Adipocyte (in vitro differentiated cells): ENCODE measurements at places on chromosomes 3 and 15.

DNA sequence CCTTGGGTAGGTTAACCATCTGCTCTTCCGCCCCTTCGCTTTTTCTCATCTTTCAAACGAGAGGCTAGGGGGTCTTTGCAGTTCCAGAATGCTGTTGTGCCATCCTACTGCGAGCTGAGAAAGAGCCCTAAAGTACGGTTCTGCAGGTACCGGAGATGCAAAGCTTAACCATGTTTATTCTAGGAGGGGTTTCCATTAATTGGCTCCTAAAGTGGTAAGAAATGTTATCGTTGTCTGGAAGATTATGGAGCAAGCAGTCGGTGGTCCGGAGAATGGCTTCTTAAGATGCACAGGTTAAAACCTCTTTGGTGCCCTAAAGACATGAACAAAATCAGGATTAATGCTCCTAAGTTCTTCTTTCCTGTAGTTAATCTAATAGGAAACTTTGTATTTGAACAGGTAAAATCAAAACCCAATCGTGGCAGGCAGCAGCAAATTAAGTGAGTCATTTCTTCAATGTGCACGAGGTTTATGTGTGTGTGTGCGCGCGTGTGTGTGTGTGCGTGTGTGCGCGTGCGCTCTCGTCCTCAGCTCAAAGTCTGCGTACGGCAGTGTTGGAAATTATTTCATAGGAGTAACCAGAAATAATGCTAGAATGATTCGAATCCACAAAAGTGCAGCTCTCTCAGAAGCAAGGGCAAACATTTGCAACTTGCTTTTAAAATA is 772 bp downstream of the FAM81A start:
- no peak for DNase-seq

DNA sequence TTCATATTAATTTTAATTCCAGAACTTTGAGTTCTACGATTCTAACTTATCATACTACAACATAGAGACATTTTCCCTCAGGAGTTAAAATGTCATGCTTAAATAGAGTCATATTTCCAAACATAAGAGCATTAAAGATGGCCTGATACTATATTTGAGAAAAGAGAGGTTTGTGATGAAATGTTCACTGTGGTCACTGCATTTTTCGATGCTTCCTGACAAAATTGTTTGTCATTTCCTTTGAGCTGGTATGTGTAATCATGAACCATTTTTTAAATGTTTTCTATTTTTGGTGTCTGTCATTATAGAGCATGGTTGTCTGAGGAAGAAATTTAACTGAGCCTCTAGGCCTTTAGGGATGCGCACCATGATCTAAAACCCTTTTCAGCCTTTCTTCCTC is 721.4 kb upstream of the NR2F2 start:
- DNase-seq = peak; percentile 19

DNA sequence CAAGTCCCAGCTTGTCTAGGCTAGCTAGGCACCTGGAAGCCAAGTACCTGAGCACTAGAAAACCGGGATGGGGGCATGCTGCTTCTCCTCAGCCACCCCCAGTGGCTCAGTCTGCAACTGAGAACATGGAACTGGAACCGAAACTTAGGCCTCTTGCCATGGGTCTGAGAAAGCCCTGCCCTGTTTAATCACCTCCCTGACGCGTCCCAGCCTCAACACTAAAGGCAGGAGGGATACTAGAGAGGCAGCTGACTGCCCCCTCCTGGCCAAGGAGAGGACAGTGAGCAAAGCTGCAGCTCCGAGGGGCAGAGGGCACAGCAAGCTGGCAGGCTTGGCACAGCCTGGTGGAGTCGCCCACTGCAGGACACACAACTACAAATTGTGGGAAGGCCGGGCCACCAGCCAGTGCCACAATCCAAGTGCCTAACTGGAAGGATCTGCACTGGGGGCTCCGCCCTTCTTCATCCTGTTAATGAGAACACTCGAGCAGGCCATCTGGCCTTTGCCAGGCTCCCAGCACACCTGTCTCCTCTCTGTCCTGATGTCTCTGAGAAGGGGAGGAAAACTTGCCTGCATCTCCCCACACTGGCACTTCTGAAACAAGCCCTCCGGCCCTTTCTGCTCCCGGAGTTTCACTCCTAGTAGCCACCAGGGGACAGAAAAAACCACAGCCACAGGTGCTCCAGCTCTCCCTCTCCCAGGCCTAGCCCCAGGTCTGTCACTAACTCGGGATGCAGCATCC is 53.7 kb downstream of the BDH1 start:
- peak; percentile 36 for DNase-seq

DNA sequence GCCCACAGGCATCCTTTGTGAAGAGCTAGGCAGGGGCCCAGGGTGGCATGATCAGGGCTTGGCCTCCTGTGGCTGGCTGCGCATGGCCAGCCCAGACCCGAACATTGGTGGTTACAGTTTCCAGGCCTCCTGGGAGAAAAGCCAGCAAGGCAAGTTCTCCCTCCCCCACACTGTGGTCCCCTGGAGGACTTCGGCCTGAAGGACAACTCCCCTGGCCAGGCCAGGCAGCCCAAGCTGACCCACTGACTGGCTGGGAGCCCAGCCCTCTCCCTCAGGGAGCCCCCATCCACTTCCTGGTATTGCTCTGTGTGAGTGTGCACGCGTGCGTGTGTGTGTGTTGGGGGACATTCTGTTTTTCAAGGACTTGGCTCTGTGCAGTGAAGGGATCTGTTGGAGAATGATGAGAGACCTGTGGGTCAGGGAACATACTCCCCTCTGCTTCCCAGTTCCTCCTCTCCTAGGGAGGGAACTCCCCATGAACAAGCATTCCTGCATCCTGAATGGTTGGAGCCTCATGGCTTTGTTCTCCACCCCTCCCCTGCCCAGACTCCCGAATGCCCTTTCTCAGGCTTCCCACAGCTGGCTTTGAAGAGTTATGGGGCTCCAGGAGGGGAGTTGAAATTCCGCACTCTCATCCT is 29.5 kb downstream of the CORO2B start:
- DNase-seq = no peak

DNA sequence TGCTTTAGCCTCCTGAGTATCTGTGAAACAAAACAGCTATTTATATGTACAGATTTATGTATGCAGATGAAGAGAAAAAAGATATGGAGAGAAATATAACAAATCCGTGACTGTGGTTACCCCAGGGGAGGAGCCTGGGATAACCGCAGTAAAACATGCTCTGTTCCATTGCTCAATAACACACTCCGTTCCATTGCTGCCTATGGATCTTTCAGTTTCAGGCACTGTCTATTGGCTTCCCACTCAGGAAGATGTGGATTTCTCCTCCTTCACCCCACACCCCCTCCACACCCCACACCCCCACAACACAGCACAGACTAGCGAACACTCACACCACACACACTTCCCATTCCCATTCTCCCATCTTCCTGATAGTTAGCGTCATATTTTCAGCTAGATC is 47.9 kb downstream of the CDCP1 start:
- no peak for DNase-seq

- DNase-seq = no peak
These were observed 17.3 kb downstream of the AP3S2 start for GRCh38 chr15:89876396-89877082.

DNA sequence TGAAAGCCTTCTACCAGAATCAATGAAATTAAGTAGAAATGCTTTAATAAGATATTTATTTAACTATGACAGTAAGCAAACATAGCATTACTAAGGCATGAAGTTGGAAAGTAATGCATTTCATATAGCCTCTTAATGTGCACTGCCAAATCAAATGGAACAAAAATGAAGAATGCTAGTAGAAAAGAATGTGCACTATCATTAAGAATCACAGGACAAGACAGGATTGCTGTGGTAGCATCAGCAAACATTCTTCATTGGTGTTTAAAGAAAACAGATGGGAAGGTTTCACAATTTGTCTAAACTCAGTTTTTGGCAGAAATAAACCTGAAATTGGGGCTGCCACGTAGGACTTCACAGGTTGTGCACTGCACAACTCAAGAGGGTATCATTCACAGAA is 168.9 kb downstream of the CNTN3 start:
- DNase-seq = no peak

GRCh38 chr3:12782172-12782815 is 14.2 kb upstream of the CAND2 start:
- no peak for DNase-seq

- DNase-seq = no peak
These were observed 529.1 kb upstream of the CCDC54 start for GRCh38 chr3:106848099-106848498.

GRCh38 chr3:71189480-71189879 is 394.0 kb downstream of the FOXP1 start:
- DNase-seq = no peak

DNA sequence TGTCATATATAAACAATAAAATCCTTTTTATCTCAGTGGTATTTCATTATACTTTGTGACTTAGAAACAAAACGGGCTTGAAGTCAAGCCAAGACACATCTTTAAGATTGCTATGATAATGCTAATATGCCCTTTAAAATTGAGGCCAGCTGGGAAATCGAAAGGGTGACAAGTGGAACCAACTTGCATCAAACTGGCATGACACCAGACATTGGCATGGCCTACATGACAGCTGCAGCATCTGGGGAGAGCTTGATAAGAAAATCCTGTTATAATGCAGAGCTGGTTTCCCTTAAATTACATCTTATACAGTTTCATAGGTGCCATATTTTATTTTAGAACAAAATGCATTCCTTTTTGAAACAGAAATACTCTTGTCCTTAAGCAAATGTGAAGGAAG is 325.2 kb downstream of the ZBBX start:
- DNase-seq = no peak

DNA sequence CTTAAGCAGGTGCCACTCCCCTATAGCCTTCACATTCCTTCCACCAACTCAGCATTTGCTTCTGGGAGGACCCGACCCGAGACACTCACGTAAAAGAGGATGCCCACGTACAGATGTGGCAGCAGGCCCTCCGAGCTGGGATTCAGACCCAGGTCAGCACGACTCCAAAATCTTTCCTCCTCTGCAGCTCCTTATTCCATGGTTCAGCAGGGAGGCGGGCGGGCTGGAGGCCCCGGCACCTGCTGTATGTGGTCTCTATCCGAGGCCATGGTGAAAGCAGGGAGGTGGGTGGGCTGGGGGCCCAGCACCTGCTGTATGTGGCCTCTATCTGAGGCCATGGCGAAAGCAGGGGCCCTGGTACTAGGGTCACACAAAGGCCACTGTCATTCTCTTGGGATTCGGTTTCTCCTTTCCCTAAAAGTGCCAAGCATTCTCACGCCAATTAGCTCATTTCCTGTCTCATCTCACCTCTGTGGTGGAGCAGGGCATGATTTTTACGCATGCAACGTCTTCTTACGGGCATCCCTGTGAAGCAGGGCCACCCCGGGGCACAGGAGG is 5.9 kb upstream of the MUC4 start:
- DNase-seq = no peak

- no peak for DNase-seq
These were observed 149.1 kb upstream of the CD96 start for GRCh38 chr3:111392894-111393398.

GRCh38 chr3:42101048-42101447 is 9.9 kb downstream of the TRAK1 start:
- DNase-seq = peak; percentile 81

GRCh38 chr3:172707967-172708366 is 2.9 kb downstream of the NCEH1 start:
- DNase-seq = peak; percentile 67

DNA sequence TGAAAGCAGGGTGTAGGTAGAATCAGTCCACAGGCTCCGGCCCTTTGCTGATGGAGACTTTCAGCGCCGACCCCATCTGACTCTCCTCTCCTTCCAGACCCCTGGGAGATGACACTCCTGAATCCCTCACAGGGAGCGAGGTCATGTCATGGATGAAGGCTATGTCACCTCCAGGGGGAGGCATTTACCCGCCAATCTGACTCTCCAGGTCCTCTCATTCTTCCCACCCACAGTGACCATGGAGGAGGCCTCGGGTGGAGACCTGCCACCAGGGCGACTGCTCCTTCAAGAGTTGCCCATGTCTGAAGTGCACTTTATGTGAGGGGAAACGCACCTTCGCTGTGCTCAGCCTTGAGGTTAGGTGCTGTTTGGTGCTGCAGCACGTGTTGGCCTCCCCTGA is 112.7 kb downstream of the KLF13 start:
- DNase-seq = no peak

DNA sequence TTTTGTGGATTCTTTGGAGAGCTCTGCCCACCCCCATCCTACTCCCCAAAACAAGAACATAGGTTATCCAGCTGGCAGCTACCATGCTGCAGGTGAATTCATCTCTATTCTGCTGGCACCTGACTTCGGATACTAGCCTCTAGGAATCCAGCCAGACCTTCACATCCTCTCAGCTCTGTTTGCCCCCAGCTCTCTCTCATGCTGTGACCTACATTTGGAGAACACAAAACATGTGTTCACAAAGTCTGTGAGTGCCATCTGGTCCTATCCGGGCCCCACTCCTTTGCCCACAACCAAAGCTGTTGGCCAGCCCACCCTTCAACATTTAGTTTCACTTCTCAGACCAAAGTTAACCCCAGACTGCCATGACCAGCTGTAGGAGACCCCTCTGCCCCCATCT is 89.4 kb upstream of the C3orf80 start:
- no peak for DNase-seq

DNA sequence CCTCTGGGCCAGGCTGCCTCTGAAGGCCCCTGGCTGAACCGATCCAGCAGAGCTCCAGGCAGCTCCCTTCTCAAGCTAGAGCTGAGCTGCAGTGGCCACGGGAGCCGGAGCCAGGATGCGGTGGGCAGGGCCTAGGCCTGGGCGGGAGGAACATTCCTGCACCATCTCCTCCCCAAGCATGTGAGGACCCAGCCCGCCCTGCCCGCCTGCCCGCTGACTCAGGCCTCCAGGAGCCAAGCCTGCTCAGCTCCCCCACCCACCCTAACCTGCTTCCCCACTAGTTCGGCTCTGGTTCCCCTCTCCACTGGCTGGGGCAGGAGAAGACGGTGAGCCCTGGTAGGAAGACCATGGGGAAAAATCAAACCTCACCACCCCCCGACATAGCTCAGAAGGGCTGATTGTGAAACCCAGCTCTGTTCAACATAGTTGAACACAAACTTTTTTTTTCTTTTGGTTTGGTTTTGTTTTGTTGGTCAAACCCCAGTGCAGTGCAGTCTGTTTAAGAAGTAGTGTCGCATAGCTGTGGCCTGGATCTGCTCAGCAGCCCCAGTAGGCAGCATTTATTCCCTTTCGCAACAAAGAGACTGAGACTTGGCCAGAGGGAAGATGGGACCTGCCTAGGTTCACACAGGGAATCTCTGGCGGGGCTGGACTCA is 13.5 kb downstream of the SNX33 start:
- peak; percentile 97 for DNase-seq

- DNase-seq = no peak
These were observed 3.4 kb downstream of the AMOTL2 start for GRCh38 chr3:134370611-134371531.

DNA sequence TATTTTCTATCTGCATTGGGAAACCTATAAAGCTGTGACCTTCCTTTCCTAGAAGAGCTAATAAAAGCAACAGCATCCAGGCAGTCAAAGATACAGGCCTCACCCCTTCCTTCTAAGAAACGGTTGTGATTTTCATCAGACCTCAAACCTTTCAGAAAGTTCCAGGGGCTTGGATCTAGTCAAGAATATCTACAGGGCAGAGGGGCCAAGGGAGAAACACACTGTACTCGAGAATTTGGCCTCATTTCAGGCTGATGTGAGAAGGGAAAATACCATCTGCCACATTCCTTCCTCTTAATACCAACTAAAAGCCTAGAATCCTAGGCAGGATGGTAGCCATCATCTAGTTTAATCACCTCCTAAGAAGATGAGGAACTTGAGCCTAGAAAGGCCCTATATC is 24.5 kb upstream of the BCL6 start:
- no peak for DNase-seq
